ENCODE measurements at places on chromosomes 2 and 18. TPM values are rescaled to one million over a fixed set of nuclear protein-coding genes. Genes with fewer than 3 reads are reported as not detected.

DNA sequence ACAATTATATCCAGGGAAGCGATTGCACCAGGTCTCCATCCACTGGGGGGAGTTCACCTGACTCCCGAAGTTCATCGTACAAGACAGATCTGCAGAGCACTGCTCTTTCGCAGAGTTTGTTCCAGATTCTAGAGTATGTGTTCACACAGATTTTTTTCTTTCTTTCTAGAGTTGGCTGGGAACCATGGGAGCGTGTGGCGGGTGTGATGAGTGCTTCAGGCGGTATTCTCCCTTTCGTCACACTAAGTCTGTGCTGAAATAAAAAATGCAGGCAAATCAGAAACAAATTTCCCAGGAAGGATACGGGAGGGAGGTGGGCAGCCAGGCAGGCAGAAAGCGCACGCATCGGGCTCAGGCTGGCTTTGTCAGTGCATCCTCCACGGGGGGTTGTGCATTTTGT is 129.8 kb upstream of the SOX11 start:
- no peak for DNase-seq

UGT1A8 gene
- not detected for total RNA-seq

DNA sequence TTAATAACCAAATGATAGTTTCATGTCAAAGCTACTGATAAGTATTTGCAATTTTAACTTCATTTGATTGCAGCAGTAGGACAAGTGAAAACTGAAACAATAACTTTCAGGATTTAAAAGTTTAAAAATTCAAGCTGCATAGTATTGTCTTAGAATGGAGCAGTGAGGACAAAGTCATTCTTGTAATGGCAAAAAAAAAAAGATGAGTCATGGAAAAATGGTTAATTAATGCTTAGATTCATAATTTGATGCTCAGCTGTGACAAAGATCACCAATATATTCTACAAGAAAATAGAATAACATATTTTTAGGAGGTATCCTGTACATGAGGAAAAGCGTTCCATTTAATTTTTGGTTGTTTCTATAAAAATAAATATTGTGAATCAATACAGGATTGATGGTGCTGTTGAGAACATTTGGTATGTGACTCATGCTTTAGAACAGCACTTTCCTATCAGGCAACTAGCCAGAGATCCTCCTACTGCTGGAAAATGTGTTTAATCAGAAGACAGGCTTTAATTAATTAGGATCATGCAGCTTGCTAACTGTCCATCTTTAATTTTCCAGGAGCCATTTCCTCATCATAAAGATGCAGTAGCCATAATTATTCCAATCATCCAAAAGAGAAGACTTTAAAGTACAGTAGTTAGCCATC is 239.0 kb upstream of the MMADHC start:
- no peak for DNase-seq

- DNase-seq: no peak
Observed at GRCh38 chr18:36513556-36513955, 216.0 kb downstream of the FHOD3 start.

- DNase-seq: no peak
Observed at GRCh38 chr2:71332435-71332796, 834 bp downstream of the ZNF638 start.

- no peak for DNase-seq
Observed at GRCh38 chr2:48482769-48483168, 47.2 kb upstream of the STON1 start.

STARD6 gene
- not detected for total RNA-seq

NRBP1 gene
- 80.8 TPM for total RNA-seq

GRCh38 chr2:198523710-198524109 is 719.3 kb downstream of the PLCL1 start:
- no peak for DNase-seq

DNA sequence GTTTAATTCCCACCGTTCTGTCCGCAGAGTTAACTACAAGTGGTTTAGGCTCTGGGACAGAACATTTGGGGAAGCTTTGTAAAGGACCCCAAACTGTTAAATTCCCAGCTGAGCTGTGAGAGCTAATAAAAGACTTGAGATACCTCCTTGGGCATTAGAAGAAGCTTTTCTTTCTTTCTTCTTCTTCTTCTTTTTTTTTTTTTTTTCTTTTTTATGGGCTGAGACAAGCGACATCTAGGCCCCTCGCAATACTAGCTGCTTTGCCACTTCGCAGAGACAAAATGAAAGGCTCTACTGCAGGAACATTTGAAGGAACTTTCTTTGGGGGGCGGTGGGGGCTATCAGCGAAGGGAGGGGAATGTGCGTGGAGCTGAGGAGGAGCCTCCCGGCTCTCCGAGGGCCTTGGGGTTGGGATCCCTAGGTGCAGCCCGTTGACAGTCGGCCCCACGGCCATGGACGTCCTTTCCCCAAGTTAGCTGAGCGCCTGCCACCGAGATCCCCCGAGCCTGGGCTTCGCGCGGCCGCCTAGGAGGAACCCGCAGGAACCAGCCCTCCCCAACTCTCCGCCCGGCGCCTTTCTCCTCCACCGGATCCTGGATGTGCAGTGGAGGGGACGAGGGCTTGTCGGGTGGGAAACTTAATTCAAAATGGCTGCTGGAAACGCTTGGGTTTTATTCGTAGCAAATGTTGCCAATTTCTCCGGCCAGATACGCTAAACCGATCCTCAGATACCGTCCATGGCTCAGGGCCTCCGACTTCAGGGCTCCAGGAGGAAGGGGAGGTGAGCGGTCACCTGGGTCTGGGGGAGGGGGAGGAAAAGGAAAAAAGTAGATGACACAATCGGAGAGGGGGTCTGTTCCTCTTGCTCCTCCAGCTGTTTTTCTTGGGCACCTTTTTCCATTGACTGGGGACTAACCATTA is 4.2 kb downstream of the MEIS1 start:
- no peak for DNase-seq

GRCh38 chr2:128604045-128604444 is 285.4 kb upstream of the HS6ST1 start:
- peak; percentile 35 for DNase-seq

DNA sequence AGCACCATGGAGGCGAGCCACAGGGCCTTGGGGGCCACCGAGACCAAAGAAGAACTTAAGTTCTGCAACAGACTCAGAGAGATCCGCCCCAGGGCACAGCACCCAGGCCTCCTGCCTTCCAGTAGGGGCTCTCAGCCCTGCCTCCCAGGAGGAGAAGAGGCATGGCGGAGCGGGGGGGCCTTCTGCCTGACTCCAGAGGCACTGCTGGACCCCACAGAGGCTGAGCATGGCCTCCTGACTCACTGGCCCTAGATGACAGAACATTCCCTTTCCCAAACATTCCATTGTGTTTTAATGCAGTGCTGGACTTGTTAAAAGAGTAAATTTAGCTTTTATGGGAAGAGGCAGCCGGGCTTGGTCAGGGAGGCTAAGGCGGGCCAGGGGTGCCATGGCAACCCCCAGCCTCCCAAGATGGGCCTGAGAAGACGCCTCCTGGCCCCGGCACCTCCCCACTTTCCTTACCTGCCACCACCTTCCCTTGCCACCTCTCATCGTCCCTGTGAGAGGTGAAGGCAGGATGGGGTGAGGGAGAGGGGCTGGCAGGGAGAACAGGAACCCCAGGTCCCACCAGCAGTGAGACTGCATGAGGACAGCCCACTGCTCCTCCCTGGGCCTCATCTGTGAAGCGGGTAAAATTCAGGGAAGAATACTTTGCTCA is 65.4 kb downstream of the SMAD7 start:
- DNase-seq: no peak

HNMT gene
- total RNA-seq: not detected

ASXL2 gene
- total RNA-seq: 40.2 TPM

SP140 gene
- 75.8 TPM for total RNA-seq

IMPACT gene
- 7.4 TPM for total RNA-seq

GRCh38 chr2:186467421-186467820 is 18.6 kb upstream of the ZC3H15 start:
- no peak for DNase-seq

TRIB2 gene
- 2.6 TPM for total RNA-seq

- no peak for DNase-seq
Observed at GRCh38 chr18:12597760-12598159, 60.1 kb downstream of the SPIRE1 start.

VRK2 gene
- 20.9 TPM for total RNA-seq

GRCh38 chr2:101517758-101518271 is 42.9 kb upstream of the RFX8 start:
- DNase-seq: no peak

Measured in activated naive CD4-positive, alpha-beta T cell treated with anti-CD3 and anti-CD28 coated beads, Interleukin-2, amount 50 U/mL, for 72 hours (primary cell).